ENCODE measurements at places on chromosomes 13 and 19. TPM values are rescaled to one million over a fixed set of nuclear protein-coding genes. Genes with fewer than 3 reads are reported as not detected.

DNA sequence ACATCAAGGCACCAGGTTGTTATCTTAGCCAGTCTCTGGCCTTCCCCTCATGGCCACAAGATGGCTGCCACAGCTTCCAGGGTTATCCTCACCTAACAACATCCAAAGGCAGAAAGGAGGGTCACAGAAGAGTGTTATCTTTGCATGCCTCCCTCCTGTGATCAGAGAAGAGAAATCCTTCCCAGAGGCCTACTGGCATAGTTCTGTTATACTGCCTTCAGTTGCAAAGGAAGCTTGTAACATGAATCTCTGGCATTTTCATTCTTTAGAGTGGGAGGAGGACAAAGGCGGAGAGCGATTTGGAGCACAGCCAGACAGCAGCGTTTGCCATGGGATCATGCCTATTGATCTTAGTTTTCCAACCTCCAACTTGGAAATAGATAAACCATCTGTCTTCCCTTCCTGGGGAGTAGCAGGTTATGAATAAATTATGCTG, 135.7 kb downstream of the DNAJC15 start:
- no peak for DNase-seq

The RNF225 gene
- total RNA-seq: 0.49 TPM

GRCh38 chr13:30934381-30934780, 1.9 kb downstream of the TEX26 start:
- no peak for DNase-seq

GRCh38 chr13:30045916-30046704, 195.7 kb upstream of the UBL3 start:
- no peak for DNase-seq

DNA sequence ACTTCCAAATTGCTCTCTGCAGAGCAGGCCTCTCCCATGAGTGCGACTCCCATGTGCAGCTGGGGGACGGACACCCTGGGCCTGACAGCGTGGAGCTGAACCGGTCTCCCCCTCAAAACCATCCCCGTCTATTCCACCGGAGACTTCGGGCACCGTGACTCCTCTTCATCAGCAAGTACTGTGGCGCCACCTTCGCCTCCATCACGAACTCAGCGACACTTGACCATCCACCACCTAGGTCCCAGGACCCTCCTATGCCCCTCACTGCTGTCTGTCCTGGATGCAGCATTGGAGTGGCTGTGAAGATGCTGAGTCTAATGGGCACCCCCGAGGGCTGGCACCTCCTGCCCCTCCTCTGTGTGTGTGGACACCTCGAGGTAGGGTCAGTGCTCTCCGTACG, 20.6 kb downstream of the CILP2 start:
- DNase-seq: no peak

DNA sequence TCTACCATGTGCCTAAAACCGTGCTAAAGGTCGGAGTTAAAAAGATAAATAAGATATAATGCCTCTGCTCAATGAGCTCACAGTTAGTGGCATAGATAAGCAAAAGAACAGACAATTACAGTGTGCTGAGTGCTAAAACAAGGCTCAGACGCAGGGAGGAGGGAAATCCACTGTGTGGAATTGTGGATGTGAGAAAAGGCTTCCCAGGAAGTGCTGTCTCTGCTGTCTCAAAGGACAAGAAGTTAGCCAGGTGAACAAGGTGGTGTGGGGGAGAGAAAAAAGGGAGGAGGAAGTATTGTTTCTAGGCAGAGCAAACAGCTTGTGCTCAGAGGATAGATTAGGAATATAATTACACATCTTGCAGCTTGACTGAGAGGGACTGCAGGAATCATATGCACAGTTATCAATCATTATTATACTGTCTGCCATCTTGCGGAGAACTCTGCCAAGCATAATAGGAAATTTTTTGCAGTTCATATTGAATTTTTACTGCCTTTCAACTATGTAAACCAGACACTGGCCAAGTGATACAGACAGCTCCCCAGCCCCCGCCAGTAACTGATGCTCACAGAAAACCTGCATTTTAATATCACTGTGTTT, 9.3 kb downstream of the C13orf42 start:
- no peak for DNase-seq

GRCh38 chr13:49409008-49409407, 34.9 kb downstream of the CAB39L start:
- no peak for DNase-seq

DNA sequence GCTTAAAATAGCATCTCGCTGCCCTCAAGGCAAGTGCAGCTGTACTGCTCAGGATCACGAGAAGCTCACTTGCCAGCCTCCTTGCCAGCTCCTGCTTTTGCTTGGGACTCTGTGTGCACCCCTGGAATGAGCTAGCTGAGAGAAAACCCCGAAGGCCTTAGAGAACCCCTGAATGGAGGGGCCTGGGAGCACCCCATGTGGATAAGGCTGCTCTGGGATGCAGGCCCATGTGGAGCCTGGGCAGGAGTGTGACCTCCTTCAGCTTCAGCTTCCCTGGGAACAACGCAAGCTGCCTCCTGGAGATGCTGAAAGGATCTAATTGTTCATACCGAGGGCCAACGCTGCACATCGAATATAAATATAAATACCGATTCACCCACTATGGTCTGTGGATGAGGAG, 109.2 kb downstream of the HSPH1 start:
- DNase-seq: no peak

The ZNF419 gene
- 31.1 TPM for total RNA-seq

All from B cell (primary cell).